K562 (cell line): ENCODE measurements at places on chromosomes 7 and 10. TPM values are rescaled to one million over a fixed set of nuclear protein-coding genes. Genes with fewer than 3 reads are reported as not detected.
A peak's percentile ranks its signal among the peaks of the same experiment; 100 is the strongest.

- no peak overlapping the region for H3K27ac ChIP-seq
- H3K27me3 ChIP-seq, result no peaks in the 10 kb centered on the region
- H3K4me3 ChIP-seq, result no peak overlapping the region
- no peaks in the 10 kb centered on the region for H3K4me1 ChIP-seq
- no peak for DNase-seq
Observed at GRCh38 chr10:78814407-78814806, 254.4 kb upstream of the ZMIZ1 start.

The PNLIP gene
- 0.69 and 1.1 TPM in 2 replicates for total RNA-seq

DNA sequence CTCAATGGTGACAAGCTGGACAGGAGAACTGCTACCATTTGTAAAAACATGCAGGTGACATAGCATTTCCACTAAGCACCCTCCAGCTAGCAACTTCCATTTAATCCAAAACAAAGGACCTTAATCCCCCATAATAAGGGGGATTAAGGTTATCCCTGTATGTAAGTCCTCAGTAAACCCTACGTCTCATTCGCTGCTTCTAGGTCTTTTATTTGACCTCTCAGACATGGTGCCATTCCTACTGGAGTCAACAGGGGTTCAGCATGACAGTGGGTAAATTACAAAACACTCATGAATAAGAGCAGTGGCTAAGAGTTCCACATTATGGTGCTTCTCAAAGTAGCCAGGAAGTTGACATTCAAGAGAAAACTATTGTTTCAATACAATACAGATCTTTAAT is 121.8 kb upstream of the CAV2 start:
- no peaks in the 10 kb centered on the region for H3K4me1 ChIP-seq
- no peak overlapping the region for H3K27ac ChIP-seq
- H3K4me3 ChIP-seq, result no peak overlapping the region
- peaks cover 6% of the 10 kb centered on the region; the same call in 1 of the 2 replicates for H3K27me3 ChIP-seq

The PLAU gene
- 4.1 and 4.4 TPM in 2 replicates for total RNA-seq

The INHBA gene
- total RNA-seq, result 0.02 TPM in 2 replicates

The MACROH2A2 gene
- not detected in 2 replicates for total RNA-seq

GRCh38 chr7:102061981-102062390 is 224.7 kb upstream of the SH2B2 start:
- no peak for DNase-seq
- peaks cover 19% of the 10 kb centered on the region; the same call in 2 of the 3 replicates for H3K4me1 ChIP-seq
- H3K36me3 ChIP-seq, result peaks cover 4% of the 10 kb centered on the region; the same call in 1 of the 3 replicates
- H3K4me3 ChIP-seq, result no peak overlapping the region
- no peak overlapping the region for H3K27ac ChIP-seq
- H3K27me3 ChIP-seq, result no peaks in the 10 kb centered on the region

The LRIT1 gene
- total RNA-seq, result not detected in 2 replicates

- no peaks in the 10 kb centered on the region for H3K36me3 ChIP-seq
- no peaks in the 10 kb centered on the region for H3K27me3 ChIP-seq
- no peak overlapping the region for H3K4me3 ChIP-seq
Observed at GRCh38 chr7:16546921-16547505, 20.4 kb downstream of the LRRC72 start.

- peaks cover 33% of the 10 kb centered on the region; the same call in 2 of the 3 replicates for H3K4me1 ChIP-seq
- no peaks in the 10 kb centered on the region for H3K27me3 ChIP-seq
- peak; percentile 24 for DNase-seq
Observed at GRCh38 chr7:1569440-1569832, 396 bp downstream of the PSMG3 start.

GRCh38 chr7:37440738-37441385 is 7.8 kb downstream of the ELMO1 start:
- no peaks in the 10 kb centered on the region for H3K36me3 ChIP-seq
- DNase-seq, result no peak
- H3K27ac ChIP-seq, result no peak overlapping the region
- no peaks in the 10 kb centered on the region for H3K4me1 ChIP-seq

DNA sequence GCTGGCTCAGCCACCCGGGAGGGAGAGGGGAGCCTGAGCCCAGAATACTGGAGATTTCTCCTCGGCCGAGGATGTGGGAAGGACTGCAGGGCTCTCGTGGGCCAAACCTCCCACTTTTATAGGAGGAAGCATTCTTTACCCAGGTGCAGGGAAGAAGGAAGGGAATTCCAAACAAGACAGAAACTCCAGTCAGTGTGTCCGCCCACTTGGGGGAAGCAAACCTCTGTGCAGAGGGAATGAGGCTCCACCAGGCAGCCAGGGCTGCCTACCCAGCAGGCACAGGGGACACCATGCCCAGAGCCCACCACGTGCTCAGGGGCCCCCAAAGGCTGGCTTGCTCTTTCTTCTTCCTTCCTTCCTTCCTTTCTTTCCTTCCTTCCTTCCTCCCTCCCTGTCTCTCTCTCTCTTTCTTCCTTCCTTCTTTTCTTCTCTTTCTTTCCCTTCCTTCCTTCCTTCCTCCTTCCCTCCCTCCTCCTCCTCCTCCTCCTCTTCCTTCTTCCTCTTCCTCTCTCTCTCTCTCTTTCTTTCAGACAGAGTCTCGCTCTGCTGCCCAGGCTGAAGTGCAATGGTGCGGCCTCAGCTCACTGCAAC is 15.4 kb upstream of the FZD9 start:
- peaks cover 28% of the 10 kb centered on the region for H3K27me3 ChIP-seq
- H3K27ac ChIP-seq, result no peak overlapping the region
- H3K36me3 ChIP-seq, result no peaks in the 10 kb centered on the region
- no peak for DNase-seq

DNA sequence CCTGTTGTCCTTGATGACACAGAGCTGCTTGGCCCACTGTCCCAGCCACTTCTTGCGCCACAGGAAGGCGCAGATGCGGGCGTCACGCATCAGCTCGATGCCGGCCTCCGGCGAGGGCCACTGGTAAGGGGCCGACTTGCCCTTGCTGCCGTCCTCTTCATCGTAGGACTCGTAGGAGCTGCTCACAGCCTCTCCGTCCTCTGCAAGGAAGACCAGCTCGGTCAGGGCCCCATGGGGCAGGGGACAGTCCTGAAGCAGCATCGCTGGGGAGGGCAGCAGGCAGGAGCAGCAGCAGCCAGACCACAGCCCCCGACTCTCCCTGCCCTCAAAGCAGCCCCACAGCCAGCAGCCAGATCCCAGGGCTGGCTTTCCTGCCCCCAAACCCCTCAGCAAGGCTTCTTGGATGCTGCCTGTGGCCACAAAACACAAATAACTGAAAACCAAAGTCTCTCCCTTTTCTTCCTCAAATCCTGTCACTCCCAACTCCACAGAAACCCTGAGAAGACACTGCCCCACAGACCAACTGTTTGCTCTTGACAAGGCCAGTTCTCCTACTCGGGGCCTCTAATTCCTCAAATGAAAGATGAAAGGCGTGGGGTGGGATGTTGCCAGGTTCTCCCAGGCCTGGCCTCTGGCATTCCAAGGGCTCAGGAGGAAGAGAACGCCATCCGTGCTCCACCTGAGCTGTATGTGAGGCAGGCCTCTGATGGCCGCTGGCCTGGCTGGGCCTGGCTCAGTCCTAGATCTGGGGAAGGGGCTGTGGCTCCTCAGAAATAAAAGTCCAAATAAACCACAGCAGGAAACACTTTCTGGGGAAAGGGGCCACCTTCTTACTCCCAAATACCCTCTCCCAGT is 76.7 kb downstream of the VWA2 start:
- no peak overlapping the region for H3K4me3 ChIP-seq
- H3K27me3 ChIP-seq, result no peaks in the 10 kb centered on the region
- no peak for DNase-seq
- H3K36me3 ChIP-seq, result no peaks in the 10 kb centered on the region
- no peak overlapping the region for H3K27ac ChIP-seq
- H3K4me1 ChIP-seq, result no peaks in the 10 kb centered on the region

The C7orf33 gene
- total RNA-seq, result not detected in 2 replicates

The ENKUR gene
- total RNA-seq, result 0.09 and 0.20 TPM in 2 replicates

DNA sequence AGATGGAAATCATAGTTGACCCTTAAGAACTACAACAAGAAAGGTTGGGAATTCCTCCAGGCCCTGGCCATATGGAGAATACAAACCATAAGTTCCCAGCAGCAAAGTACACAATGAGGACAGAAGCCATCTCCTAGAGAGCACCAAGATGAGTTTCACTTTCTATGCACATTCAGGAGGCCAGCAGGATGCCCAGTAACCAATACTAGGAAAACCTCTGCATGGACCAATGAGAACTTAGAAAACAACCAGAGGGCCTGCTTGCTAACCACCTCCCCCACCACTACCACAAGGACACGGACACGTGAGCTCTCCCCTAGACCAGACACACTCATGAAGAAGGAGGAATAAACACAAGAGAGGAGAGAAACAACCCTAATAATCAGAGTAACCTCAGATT is 56.3 kb downstream of the IFIT5 start:
- H3K36me3 ChIP-seq, result no peaks in the 10 kb centered on the region
- no peak overlapping the region for H3K4me3 ChIP-seq

The GPR85 gene
- 4.6 and 5.0 TPM in 2 replicates for total RNA-seq

GRCh38 chr10:12564173-12564572 is 214.8 kb downstream of the CAMK1D start:
- DNase-seq, result no peak
- no peak overlapping the region for H3K27ac ChIP-seq
- no peak overlapping the region for H3K4me3 ChIP-seq
- H3K4me1 ChIP-seq, result no peaks in the 10 kb centered on the region
- no peaks in the 10 kb centered on the region for H3K36me3 ChIP-seq

The PON1 gene
- not detected in 2 replicates for total RNA-seq

- peaks cover 9% of the 10 kb centered on the region; the same call in 1 of the 2 replicates for H3K27me3 ChIP-seq
- no peak overlapping the region for H3K27ac ChIP-seq
- DNase-seq, result no peak
- H3K4me1 ChIP-seq, result 0 out of 3 replicates have a peak, but pooled peaks cover 3% of the 10 kb centered on the region
- H3K36me3 ChIP-seq, result no peaks in the 10 kb centered on the region
- H3K4me3 ChIP-seq, result no peak overlapping the region
Observed at GRCh38 chr10:28381466-28381865, 78.6 kb upstream of the MPP7 start.
